Activated CD4-positive, alpha-beta memory T cell treated with anti-CD3 and anti-CD28 coated beads for 36 hours (primary cell): ENCODE measurements at places on chromosomes 6 and 20. TPM values are rescaled to one million over a fixed set of nuclear protein-coding genes. Genes with fewer than 3 reads are reported as not detected.
A peak's percentile ranks its signal among the peaks of the same experiment; 100 is the strongest.

DNA sequence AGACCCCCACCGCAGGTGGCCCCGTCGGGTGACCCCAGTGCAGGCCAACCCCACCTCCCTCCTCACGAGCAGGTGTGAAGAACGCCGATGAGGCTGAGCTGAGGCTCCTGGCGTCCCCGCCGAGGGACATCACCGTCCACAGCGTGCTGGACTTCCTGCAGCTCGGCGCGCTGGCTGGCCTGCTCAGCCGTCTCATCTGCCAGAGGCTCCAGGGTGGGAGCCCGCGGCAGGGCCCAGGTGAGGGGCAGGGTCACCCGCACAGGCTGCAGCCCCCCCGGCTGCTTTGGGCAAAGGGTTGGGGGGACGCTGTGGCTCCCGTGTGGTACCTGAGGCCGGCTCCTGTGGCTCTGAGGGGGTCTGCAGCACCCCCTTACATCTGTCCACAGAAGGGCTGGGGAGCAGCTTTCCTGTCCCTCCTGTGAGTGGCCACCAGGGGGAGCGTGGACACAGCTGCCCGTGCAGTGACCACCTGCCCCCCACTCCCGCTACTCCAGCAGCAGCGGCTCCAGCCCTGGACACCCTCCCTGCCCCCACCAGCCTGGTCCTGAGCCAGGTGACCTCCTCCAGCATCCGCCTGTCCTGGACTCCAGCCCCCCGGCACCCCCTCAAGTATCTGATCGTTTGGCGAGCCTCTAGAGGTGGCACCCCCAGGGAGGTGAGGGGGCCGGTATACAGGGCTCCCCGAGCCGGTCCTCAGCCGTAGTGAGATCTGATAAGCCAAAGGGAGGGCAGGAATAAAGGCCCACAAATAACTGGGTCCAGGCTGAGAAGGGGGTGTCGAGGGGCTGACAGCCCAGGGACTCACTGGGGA lies 16.5 kb downstream of the COL20A1 start:
- no peak overlapping the region for H3K27ac ChIP-seq
- H3K27me3 ChIP-seq = peaks cover 10% of the 10 kb centered on the region
- H3K4me3 ChIP-seq = no peak overlapping the region
- DNase-seq = peak; percentile 33
- H3K4me1 ChIP-seq = no peaks in the 10 kb centered on the region

GRCh38 chr6:142030115-142030619 lies 102.6 kb upstream of the GJE1 start:
- H3K27me3 ChIP-seq = no peaks in the 10 kb centered on the region
- no peak overlapping the region for H3K4me3 ChIP-seq
- no peaks in the 10 kb centered on the region for H3K4me1 ChIP-seq
- DNase-seq = no peak

DNA sequence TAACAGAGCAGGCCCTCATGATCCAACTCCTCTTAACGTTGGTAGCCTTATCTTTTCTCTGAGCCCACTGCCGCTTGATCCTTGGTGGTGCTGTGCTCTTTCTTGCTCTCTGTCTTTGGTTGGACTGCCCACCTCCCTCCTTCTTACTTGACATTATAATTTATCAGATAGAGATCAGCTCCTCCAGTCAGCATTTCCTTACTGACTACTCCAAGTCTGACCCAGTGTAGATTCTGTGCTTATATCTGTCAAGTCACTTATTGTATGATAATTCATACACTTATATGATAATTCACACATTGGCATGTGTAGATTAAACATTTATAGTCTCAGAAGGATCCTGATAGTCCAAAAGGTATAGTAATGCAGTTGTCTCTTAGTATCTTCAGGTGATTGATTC lies 18.1 kb downstream of the PTPRA start:
- peaks cover 43% of the 10 kb centered on the region for H3K4me1 ChIP-seq
- no peak for DNase-seq
- H3K27ac ChIP-seq = no peak overlapping the region
- no peak overlapping the region for H3K4me3 ChIP-seq
- peaks cover 13% of the 10 kb centered on the region for H3K36me3 ChIP-seq

GRCh38 chr6:90040931-90041330 lies 146.7 kb downstream of the GJA10 start:
- peaks cover 27% of the 10 kb centered on the region for H3K4me1 ChIP-seq
- DNase-seq = no peak
- H3K36me3 ChIP-seq = peaks cover 25% of the 10 kb centered on the region
- H3K27ac ChIP-seq = no peak overlapping the region
- H3K27me3 ChIP-seq = no peaks in the 10 kb centered on the region

GRCh38 chr20:14235355-14235754 lies 102.1 kb downstream of the FLRT3 start:
- no peak overlapping the region for H3K27ac ChIP-seq
- H3K27me3 ChIP-seq = no peaks in the 10 kb centered on the region
- no peaks in the 10 kb centered on the region for H3K4me1 ChIP-seq
- no peak overlapping the region for H3K4me3 ChIP-seq
- no peaks in the 10 kb centered on the region for H3K36me3 ChIP-seq

Gene CLDN20
- not detected for total RNA-seq

DNA sequence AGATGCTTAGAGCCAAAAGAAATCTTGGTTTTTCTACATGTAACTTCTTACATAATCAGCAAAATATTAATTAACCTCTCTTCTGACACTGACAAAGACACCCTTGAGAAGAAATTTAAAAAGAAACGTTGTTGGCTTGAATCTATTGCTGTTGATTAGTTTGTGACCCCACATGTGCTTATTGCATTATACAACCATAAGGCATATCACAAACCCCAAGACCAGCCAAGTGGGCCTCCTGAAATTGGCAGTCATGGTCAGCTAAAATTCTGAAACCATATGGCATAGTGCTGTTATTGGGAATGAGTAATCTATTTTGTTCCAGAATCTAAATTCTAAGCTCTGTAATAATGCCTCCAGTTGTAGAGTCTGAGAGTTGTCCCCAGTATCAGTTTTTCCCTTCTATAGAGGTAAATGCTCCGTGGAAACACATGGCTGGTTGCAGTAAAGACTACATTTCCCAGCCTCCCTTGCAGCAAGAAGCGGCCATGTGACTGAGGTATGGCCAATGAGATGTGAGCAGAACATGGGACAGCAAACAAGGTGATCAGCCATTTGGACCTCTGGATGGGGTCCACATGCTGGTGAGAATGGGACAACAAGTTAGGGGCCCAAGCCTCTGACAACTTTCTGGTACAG lies 42.3 kb upstream of the PTPN1 start:
- no peaks in the 10 kb centered on the region for H3K36me3 ChIP-seq
- DNase-seq = peak; percentile 50
- H3K4me1 ChIP-seq = peaks cover 25% of the 10 kb centered on the region
- H3K4me3 ChIP-seq = no peak overlapping the region
- no peaks in the 10 kb centered on the region for H3K27me3 ChIP-seq
- no peak overlapping the region for H3K27ac ChIP-seq

DNA sequence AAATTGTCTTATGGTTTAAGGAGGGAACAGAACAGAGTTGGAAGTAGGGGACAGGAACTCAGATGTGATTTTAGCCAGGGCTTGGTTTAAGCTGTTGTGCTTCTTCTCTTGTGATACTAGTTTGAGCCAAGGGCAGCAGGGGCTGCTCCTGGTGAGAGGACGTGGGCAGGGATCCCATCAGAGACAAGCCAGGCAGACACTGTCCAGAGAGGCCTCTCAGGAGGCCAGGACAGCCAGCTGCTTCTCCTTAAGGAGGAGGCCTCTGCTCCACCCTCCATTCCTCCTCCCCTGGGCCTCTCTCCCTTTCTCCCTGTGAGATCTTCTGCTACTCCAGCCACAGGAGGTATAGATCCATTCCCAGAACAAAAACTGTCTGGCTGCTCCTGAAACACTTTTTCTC lies 108.4 kb upstream of the MLN start:
- no peaks in the 10 kb centered on the region for H3K27me3 ChIP-seq
- H3K27ac ChIP-seq = no peak overlapping the region
- no peak overlapping the region for H3K4me3 ChIP-seq
- peaks cover 31% of the 10 kb centered on the region for H3K4me1 ChIP-seq

Gene RGS17
- total RNA-seq = not detected

DNA sequence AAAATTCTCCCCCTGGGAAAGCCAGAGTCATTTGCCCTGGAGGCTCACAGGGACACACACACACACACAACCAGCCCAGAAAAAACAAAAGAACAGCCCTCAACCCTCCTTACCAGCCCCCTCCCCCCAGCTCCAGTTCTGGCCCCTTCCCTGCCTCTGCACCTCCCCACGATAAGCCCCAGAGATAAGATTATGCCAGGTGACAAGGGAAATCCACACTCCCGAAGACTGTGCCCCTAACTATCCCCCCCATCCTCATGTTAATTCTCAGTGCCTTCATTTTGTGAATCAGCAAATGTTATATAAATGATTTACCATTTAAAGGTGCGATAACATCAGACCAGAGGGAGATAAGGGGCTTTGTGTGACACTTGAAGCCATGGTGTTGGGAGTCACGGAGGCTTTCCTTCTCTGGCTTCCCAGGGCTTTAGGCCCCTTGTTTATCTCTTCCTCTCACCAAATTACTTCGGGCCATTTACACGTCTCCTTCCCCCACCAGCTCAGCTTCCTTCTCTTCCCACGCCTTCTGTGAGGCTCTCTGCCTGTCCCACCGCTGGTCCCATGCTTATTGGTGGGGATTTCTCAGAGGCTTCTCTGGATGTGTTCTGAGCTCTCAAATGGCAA lies 12.5 kb upstream of the FOXC1 start:
- H3K27me3 ChIP-seq = peaks cover 64% of the 10 kb centered on the region
- no peak for DNase-seq
